ENCODE measurements at places on chromosomes 11 and 22. TPM values are rescaled to one million over a fixed set of nuclear protein-coding genes. Genes with fewer than 3 reads are reported as not detected.

DNA sequence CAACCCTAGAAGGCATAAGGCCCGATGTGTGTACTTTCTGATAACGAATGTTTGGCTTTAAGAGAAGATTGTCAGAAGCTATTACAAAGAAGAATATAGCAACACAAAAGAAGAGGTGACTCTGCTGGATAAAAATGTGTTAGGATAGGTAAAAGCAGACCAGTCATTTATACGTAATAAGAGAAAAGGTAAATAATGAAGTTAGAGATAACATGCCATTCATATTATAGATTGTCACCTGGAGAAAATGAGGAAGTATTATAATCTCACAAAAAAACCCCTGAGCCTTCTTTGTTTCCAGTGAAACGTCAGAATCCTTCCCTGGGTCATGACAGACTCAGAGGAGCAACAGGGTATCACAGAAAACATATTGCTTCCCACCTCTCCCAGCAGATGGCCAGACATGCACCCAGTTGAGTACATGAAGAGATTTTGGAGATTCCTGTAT is 36.1 kb downstream of the PPFIA1 start:
- no peak for DNase-seq
- no peak overlapping the region for H3K4me3 ChIP-seq
- no peaks in the 10 kb centered on the region for H3K4me1 ChIP-seq

- H3K4me1 ChIP-seq, result no peaks in the 10 kb centered on the region
- H3K36me3 ChIP-seq, result no peaks in the 10 kb centered on the region
- no peak overlapping the region for H3K27ac ChIP-seq
- H3K4me3 ChIP-seq, result no peak overlapping the region
- no peaks in the 10 kb centered on the region for H3K27me3 ChIP-seq
These were observed 20.7 kb upstream of the SCUBE2 start for GRCh38 chr11:9112075-9112474.

GRCh38 chr22:41500303-41500702 is 31.4 kb downstream of the ACO2 start:
- no peak overlapping the region for H3K4me3 ChIP-seq
- peaks cover 21% of the 10 kb centered on the region for H3K36me3 ChIP-seq
- no peaks in the 10 kb centered on the region for H3K4me1 ChIP-seq
- no peak for DNase-seq

DNA sequence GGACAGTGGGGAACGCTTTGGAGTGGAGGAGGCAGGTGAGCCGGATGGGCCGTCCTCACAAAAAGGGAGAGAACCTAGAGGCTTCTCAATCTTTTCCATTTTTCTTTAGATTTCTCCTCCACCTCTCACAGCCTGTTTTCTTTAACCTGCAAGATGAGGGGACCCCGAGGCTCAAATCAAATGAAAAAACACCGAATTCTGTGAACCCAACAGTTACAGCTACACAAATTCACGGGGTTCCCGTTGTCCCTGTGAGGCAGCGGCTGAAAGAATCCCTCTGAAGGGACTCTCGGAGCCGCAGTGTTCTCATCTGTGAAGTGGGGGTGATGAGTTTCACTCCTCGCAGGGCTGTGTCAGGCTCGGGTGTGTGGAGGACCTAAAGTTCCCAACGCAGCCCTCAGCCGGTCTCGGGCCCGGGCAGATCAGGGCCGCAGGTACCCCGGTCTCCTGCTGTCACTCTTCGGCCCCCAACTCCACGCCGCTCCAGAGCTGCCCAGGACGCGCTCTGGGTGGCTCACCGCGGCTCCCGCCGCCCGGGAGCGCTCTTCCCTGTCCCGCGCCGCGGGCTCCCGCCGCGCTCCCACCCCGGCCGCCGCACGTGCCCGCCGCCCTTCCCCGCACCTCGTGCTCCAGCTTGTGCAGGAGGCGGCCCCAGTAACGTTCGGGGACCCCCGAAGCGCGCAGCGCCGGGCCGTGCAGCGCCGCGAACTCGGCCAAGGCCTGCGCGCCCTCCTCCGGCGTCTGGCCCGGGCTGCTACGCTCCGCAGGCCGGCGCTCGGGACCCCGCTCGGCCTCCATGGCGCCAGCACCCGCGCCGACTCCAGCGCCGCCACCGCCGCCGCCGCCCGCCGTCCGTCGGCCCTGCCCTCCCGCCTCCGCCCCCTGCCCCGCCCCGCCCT is at the start of gene TTLL12:
TTLL12 (minus strand) TSS at position 863 of the 899 bp plus-strand sequence; CDS start at position 798, 65 bp downstream.
- DNase-seq, result peak; percentile 80
- peak within 1 kb of the TSS; percentile 85 for H3K27ac ChIP-seq
- H3K36me3 ChIP-seq, result no peaks in the 10 kb centered on the region
- H3K4me1 ChIP-seq, result peaks cover 19% of the 10 kb centered on the region
- H3K27me3 ChIP-seq, result no peaks in the 10 kb centered on the region

DNA sequence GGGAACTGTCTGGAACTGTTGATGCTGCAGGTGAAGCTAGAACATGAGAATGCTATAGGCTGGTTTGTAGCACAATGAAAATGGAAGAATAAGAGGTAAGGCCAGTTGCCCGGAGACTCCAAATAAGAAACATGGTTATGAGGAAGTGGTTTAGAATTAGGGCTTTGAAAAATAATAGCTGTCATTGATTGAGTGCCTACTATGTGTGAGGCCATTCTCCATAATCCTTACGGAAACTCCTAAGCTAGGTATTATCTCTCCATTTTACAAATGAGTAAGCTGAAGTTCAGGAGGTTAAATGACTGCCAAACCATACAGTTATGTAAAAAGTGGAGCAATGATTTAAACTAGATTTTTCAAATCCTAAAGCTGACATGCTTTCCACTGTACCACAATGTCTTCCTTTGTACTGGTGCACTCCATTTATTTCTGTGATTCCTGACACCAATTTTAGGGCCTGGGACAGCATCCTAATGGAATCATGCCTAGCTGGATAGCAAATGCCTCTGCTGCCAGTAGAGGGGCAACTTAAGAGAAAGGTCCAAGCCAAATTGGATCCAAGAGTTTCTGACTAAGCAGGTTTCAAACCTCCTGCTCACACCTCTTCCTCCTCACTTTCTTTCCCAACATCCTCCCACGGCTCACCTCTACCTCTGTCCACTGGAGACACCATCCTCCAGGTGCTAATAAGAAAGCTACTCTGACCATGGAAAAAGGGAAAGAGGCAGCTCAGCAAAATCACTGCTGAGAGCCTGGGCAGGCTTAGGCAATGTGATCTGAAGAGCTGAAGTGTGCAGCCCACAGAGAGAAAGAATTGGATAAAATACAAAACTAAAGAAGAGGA is 46.9 kb upstream of the PICALM start:
- peaks cover 12% of the 10 kb centered on the region for H3K4me1 ChIP-seq
- H3K4me3 ChIP-seq, result no peak overlapping the region
- no peaks in the 10 kb centered on the region for H3K36me3 ChIP-seq
- H3K27ac ChIP-seq, result no peak overlapping the region
- H3K27me3 ChIP-seq, result no peaks in the 10 kb centered on the region

BUD13 gene
- total RNA-seq, result 13.5 TPM
